IPS DF 19.7 (cell line): ENCODE measurements at places on chromosomes 6 and 20.

DNA sequence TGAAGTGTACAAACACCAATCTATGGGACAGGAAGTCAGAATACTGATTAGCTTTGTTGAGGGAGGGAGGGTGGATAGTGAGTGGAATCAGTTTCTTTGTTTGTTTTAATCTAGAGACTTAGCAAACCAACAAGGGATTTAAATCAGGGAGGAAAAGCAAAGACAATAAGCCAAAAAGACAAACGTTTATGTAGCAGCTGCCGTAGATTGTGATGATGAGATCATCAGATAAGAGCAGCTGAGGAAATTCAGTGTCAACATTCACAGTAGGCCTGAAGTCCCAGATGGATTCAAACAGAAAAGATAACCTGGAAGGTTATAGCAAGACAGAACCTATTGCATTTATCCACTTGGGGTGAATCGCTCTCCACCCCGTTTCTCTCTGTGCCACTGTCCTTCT is 104.9 kb upstream of the SYNDIG1 start:
- DNase-seq = no peak

- no peak for DNase-seq
These were observed 204.5 kb downstream of the ZDHHC14 start for GRCh38 chr6:157585274-157586087.

DNA sequence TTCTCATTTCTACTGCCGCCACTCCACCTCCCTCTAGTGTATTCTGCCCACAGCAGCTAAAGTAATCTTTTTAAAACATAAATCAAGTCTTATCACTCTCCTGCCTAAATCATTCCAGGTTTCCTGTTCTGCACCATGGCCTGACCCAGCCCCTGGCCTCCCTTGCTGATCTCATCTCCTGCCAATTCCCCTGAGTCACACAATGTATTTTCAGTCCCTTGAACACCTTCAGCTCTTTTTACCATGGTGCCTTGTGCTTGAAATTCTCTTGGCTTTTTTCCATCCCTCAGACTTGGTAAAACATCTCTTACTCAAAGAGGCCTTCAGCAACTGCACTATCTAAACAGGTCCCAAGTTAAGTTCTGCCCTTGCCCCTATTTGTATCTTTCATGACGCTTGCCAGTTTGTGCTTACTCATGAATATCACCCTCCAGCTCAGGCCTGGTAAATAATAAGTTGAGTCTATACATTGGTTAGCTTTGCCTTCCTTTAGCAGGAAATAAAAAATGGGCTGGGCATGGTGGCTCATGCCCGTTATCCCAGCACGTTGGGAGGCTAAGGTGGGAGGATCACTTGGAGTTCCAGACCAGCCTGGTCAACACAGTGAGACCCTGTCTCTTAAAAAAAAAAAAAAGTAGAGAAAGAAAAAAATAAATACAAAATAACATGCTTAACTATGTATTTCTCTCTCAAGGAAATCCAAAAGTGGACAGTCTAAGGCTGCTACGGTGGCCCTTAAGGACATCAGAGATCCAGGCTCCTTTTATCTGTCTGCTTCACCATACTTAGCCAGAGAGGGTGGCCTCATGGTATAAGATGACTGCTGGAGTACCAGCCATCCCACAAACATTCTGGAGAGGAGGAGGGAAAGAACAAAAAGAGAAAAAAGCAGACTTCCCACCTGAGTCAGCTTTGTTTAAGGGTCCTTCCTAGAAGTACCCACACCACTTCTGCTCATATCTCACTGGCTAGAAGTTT is 62.2 kb downstream of the ARFGEF2 start:
- no peak for DNase-seq

GRCh38 chr6:11194356-11195218 is 37.9 kb downstream of the NEDD9 start:
- no peak for DNase-seq

DNA sequence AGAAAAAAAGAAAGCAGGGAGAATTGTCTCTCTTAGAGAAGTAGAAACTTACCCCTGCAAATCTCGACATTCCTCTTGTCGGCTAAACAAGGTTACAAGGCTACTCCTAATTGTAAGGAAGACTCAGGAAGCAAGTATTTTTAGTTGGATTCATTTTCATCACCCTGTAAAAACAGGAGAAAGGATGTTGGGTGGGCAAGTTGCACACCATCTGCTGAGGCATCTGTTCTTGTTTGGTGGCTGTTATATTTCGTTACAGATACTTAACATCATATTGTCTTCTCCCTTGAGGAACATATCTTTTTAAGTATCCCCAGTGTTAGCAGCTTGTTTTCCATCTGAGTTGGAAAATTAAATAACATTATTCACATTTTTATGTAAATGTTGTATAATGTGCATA is 187.5 kb downstream of the PLCB4 start:
- no peak for DNase-seq

- no peak for DNase-seq
These were observed 6.7 kb downstream of the PYGB start for GRCh38 chr20:25254571-25254970.

DNA sequence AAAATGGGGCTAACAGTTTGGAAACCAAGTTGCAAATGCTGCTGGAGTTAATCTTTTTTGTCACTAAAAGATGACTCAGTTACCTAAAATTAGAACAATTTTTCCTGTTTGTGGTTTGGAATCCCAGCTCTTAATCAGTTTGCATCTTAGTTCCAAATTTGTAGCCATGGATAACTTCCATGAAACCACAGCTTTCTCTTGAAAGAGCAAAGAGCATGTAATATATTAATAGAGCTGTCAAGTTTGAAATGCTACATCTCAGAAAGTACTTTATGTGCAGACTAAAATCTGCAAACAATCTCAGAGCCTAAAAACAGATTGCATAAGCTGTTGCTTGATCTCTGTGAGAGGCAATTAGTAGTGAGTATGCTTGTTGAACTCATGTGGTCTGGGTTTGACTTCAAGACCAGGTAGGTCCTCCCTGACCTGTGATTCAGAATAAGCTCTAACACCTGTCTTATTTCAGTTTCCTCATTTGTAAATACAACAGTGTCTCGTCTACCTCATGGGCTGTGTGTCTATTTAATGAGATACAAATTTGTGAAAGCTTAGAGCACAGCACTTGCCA is 23.5 kb downstream of the DHX35 start:
- DNase-seq = no peak

GRCh38 chr6:37783856-37784584 is 35.5 kb upstream of the ZFAND3 start:
- no peak for DNase-seq

DNA sequence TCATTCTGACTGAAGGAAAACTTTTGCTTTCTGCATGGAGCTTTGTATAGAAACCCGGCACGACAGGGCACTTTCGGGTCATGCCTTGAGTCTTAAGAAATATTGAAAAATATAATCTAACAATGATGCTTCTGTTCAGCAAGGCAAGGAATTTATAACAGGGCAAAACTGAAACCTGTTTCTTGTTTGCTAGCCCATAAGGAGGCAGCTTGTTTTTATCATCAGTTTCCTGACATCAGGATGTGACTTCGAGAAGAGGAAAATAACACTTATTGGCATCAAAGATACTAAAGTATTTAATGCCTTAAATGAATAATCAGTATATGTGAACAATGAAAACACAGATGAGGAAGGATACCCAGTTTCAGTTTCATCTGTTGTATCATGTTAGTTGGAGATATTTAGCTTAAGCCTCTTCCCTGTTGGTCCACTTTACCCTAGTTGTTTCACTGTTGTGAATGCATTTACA is 146.5 kb downstream of the CDKAL1 start:
- no peak for DNase-seq

GRCh38 chr20:35611482-35611881 is 4.1 kb upstream of the SPAG4 start:
- DNase-seq = no peak

DNA sequence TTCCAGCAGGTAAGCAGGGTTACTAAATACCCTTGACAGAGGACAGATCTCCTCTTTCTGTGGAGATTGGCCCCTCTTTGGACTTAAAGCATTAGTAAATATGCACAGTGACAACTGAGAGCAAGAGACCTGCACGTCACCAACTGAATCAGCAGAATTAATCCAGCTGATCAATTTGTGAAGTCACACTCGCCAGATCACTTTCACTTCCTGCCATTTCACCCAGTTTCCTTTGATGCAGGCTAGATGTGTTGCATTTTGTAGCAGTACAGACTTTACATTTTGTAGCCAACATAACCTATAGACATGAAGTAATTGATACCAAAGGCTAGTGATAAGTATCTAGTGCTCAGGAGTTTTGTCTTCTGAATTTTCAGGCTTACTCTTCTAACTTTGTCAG is 11.9 kb downstream of the SYNE1 start:
- no peak for DNase-seq

DNA sequence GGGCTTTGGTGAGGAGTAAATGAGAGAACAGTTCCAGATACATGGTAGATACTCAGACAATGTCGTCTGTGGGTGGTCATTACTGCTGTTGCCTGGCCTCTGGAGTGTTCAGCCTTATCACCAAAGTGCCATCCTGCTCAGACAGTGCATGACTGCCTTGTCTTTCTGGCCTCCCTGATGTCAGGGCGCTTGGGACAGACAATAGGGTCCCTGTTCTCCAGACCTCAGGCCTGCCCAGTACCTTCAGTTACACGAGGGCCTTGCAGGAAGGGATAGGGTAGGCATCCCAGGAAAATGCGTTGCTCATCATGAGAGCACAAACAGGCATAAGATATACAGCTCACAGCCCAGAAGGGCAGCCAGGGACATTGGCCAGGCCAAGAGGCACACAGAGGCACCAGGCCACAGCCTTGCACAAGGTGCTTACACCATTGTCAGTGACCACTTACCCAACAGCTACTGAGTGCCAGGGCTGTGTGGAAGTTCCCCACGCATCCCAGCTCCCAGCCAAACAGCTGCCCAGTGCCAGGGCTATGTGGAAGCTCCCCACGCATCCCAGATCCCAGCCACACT is 27.4 kb downstream of the BPIFB1 start:
- DNase-seq = no peak

- no peak for DNase-seq
These were observed 372 bp downstream of the KIAA0408 start for GRCh38 chr6:127458817-127459216.

GRCh38 chr20:50343125-50343489 is 152.5 kb downstream of the CEBPB start:
- DNase-seq = no peak

DNA sequence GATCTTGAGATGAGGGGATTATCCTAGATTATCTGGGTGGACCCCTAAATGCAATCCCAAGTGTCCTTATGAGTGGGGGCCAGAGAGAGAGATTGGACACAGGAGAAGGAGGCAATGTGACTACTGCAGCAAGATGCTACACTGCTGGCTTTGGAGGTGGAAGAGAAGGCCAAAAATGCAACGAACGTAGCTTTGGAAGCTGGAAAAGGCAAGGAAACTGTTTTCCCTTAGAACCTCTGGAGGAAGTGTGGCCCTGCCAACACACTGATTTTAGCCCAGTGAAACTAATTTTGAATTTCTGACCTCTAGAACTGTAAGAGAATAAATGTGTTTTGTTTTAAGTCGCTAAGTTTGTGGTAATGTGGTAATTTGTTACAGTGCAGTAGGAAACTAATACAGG is 15.7 kb downstream of the PPARD start:
- no peak for DNase-seq

DNA sequence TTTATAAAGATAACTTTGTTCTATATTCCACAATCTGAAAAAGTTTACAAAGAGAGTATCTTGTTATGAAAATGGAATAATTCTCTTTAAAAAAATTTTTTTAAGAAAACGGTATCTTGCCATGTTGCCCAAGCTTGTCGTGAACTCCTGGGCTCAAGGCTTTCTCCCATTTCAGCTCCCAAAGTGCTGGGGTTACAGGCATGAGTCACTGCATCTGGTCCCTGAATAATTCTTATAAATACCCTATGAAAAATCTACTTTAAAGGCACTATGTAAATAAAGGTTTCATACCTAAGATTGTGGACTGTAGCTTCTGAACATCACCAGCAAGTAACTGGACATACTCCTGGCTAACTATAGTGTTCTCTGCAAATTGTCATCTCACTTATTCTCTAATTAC is 60.3 kb downstream of the SAMD3 start:
- no peak for DNase-seq

DNA sequence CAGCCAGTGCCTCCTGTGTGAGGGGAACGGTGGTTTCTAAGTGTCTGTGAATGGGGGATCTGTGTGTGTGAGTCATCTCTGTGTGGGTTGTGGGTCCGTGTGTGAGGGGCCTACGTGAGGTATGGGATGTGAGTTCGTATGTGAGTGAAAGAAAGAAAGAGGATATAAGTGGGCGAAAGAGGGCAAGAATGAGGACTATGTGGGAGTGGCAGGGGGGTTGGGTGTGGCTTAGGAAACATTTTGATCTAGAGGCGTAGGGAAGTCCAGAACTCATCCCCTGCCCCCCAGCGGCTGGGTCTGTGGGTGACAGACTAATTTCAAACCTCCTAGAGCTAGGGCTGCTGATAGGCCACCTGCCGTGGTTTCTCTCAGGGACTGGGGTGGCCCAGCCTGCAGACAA is 35.5 kb downstream of the DHX35 start:
- DNase-seq = no peak

DNA sequence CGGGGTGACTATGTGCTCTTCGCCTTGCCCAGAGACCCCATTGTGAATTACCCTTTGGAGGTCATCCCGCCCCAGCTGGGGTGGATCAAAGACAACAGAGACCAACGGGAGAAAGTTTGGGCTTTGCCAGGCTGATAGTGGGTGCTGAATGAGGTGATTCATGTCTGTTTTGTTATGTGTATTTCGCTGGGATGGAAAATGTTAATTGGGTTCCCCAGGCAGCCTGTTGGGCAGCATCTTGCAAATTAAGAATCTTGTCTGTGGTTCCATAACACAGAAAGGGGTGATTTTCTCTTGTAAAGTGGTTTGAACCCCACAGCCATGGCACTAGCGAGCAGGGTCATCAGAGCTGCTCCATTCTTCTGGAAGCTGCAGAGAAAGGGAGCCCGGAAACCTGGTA is 63.1 kb upstream of the UNC93A start:
- no peak for DNase-seq

DNA sequence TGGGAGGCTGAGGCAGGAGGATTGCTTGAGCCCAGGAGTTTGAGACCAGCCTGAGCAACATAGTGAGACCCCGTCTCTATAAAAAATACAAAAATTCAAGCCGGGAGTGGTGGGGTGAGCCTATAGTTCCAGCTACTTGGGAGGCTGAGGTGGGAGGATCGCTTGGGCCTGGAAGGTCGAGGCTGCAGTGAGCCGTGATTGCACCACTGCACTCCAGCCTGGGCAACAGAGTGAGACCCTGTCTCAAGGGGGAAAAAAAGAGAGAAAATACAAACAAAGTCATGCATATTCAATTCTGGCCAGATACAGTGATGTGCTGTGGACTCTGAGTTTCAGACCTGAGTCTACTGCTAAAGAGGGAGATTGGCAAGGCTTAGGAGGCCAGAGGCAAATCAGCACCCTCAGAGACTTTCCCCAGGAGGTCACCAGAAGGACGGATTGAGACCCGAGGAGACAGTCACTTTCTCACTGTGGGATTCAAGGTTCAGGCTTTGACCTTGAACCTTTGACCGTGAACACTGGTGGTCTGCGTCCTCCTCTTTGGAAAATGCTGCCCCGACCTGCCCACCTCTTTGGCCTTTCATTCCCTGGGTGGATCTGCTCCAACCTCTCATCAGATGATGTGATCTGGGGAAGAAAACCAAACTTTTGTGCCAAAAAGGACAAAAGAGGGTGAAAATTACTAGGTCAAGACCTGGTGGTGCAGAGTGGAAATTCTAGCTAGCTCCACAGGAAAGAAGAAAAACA is 31.2 kb downstream of the TGM2 start:
- no peak for DNase-seq
